ENCODE measurements at places on chromosomes 6 and 20. TPM values are rescaled to one million over a fixed set of nuclear protein-coding genes. Genes with fewer than 3 reads are reported as not detected.
A peak's percentile ranks its signal among the peaks of the same experiment; 100 is the strongest.

Gene WFDC10B
- total RNA-seq = not detected

Gene C20orf141
- total RNA-seq = not detected

DNA sequence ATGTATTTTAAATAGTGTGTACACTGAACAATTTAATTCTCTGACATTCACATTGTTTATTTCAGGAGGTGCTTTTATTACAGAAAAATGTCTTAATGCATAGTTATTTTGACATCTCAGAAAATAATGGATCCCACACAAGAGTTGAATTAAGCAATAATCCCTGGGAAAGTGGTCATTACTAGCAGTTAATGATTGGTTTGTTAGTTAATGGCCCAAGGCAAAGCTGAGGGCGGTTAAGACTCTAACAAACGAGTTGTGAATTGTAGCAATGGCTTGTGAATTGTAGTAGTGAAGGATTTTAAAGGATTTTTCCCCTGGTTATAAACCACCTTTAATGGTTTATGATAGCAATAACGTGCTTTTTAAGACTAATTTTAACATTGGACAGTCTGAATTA is 1316.0 kb upstream of the GJE1 start:
- no peak for DNase-seq

Gene EYS
- not detected for total RNA-seq

DNA sequence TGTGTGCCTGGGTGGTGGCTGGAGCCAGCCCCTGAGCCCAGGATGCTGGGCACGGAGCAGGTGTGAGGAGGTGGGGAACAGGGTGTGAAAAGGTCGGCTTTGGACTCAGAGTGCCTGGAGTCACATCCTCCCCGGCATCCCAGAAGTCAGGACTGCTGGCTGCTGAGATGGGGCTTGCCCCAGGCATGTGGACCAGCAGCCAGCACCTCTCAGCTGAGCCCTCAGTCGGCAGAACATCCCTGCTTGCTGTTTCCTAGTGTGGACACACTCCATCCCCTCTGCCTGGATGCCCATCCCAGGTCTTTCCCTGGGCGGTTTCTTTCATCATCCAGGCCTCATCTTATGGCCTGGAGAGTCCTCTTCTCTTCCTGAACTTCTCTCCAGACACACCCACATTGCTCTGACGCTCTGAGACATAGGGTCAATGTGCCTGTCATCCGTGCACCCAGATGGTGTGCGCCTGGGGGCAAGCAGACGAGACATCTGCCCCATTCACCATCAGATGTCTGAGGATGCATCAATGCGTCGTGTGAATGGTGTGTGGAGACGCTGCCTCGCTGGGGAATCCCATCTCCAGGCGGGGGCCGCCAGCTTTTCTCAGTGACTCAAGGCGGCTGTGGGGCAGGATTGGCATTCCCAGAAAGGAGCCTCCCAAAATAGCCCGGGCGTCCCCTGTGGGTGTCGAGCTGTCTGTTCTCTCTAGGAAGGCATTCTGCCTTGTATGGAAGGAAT is 104.2 kb downstream of the SYCP2 start:
- DNase-seq = no peak

GRCh38 chr6:159106627-159107241 is 61.9 kb upstream of the TAGAP start:
- peak; percentile 98 for DNase-seq

Gene HLA-DQB1
- 126 TPM for total RNA-seq

Gene MRPL14
- total RNA-seq = 80.1 TPM

- no peak for DNase-seq
Observed at GRCh38 chr6:57256541-57256940, 34.4 kb upstream of the RAB23 start.

DNA sequence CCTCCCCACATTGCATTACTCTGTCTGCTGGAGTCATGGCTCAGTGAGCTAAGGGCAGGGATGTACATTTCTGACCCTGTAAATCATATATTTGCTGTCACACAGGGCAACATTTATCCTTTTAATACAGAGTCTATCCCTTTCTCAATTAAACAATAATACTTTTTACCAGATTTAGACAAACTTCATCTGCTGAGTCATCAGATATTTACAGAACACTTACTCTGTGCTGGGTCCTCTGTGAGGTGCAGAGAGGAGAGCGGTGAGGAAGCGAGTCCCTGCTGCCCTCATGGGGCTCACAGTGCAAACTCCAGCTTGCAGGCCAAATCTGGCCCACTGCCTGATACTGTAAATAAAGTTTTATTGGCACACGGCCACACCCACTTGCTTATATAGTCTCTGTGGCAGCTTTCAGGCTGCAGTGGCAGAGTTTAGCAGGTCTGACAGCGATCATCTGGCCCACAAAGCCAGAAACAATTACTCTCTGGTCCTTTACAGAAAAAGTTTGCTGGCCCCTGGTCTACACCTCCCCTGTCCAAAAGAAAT is 144.5 kb downstream of the CDH26 start:
- DNase-seq = peak; percentile 49

Data from Karpas-422 (cell line).